GM10248 (cell line): ENCODE measurements at places on chromosomes 2 and 18.

GRCh38 chr2:192546565-192546964, 351.8 kb upstream of the TMEFF2 start:
- no peak for DNase-seq

DNA sequence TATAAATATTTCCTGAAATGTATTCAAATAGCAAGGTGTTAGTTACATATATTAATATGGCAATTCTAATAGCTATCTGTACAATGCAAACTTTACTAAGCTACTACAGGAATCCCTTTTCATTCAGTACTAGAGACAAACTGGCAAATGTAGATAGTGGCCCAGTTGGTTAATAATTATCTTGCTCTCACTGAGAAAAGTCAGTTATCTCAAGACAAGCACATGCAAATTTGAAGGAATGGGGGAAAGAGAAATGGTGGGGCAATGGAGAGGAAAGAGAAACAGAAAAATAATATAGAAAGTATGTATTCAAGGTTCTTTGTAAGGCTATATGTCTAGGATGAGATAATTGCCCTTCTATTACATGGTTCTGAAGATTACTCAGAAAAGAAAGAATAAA, 280.0 kb downstream of the FIGN start:
- no peak for DNase-seq

GRCh38 chr2:29009711-29010677, 28.9 kb downstream of the TOGARAM2 start:
- DNase-seq: no peak

GRCh38 chr2:41129988-41130387, 678.1 kb upstream of the SLC8A1 start:
- no peak for DNase-seq

- no peak for DNase-seq
Observed at GRCh38 chr2:62956651-62957050, 94.0 kb upstream of the OTX1 start.

DNA sequence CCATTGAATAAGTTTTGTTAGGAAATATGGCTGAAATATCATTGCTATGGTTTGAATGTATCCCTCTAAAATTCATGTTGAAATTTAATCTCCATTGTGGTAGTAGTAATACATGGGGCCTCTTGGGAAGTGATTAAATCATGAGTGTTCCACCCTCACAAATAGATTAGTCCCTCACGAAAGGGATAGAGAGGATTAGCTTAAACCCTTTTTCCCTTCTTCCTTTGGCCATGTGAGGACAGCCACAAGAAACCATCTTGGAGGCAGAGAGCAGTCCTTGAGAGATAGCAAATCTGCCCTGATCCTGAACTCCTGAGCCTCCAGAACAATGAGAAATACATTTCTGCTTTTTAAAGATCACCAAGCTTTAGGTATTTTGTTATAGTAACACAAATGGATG, 274.2 kb downstream of the CDH19 start:
- DNase-seq: no peak

- DNase-seq: peak; percentile 43
Observed at GRCh38 chr2:71299507-71299906, 32.1 kb upstream of the ZNF638 start.

DNA sequence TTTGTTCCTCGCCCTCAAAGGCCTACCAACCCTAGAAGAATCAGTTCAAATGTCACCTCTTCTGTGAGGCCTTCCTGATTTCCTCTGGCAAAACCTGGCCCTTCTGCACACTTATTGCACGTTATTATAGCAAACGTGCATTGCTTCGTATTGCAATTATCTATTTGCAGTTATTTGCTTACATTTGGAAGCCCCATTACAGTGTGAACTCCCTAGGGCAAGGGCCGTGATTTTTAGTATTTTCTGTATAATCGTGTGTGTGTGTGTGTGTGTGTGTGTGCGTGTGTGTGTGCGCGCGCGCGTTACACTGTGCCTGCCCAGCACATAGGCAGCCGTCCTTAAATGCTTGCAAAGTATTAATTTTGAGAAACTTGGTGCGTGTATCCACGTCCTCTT, 460 bp upstream of the SEMA4F start:
- no peak for DNase-seq

DNA sequence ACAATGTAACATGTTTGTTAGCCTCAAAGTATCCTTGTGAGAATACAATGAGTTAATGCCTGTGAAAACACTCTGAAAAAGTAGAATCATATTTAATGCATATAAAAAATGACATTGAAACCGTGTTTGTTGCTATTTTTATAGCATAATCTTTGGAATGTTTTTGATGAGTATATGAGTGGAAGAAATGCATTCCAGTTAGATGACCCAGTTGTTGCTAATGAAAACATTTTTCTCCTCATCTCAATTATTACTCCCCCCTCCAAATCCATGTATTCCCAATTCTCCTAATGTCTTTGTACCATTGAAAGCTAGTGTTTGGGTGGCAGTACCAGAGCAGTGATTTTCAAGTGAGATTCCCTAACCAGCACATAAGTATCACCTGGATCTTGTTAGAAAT, 67.1 kb upstream of the DSEL start:
- DNase-seq: no peak
